Activated CD4-positive, alpha-beta T cell treated with anti-CD3 and anti-CD28 coated beads, Interleukin-2, amount 10 ng/mL, durations not matched to agents 7 days and 5 days (primary cell): ENCODE measurements at places on chromosomes 5 and 9. TPM values are rescaled to one million over a fixed set of nuclear protein-coding genes. Genes with fewer than 3 reads are reported as not detected.

- DNase-seq = no peak
These were observed 218.3 kb downstream of the ADAMTSL1 start for GRCh38 chr9:18692268-18692667.

- DNase-seq = no peak
These were observed 10.3 kb downstream of the TRIM32 start for GRCh38 chr9:116697362-116697761.

DNA sequence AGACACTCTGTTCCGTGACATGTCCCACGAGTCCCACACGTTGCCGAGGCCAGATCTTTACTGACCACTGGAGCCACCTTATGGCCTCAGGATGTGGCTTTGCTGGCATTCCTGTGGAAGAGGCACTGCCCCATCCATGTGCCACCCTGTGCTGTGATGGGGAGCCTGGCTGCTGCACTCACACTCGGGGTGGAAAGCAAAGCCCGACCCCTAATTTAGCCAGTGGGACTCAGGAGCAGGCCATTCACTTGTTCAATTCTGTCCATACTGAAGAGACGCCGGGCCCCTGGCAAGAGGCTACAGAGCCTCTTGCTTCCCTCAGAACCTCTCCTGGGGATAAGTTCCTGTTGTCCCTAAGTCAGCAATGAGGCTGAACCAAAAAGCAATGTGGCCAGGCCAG, 18.6 kb upstream of the CEP72 start:
- DNase-seq = no peak

DNA sequence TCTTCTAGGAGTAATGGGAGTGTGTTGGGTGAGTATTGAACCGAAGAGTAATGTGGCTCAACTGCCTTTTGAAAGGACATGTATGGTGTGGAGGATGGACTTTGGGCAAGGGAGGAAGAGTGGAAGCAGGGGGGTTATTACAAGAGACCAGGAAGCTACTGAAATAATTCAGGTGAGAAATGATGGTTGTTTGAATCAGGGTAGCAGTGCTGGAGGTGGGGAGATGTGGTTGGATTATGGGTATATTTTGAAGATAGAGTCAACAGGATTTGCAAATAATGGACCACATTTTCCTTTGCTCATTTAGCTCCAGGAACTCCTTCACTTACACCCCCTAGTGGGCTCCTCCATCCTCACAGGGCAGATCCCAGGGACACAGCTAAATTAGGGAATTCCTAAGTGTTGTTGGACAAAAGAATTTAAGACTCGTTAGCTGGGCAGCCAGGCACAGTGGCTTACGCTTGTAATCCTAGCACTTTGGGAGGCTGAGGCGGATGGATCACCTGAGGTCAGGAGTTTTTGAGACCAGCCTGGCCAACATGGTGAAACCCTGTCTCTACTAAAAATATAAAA, 1.2 kb upstream of the SLC4A9 start:
- no peak for DNase-seq

DNA sequence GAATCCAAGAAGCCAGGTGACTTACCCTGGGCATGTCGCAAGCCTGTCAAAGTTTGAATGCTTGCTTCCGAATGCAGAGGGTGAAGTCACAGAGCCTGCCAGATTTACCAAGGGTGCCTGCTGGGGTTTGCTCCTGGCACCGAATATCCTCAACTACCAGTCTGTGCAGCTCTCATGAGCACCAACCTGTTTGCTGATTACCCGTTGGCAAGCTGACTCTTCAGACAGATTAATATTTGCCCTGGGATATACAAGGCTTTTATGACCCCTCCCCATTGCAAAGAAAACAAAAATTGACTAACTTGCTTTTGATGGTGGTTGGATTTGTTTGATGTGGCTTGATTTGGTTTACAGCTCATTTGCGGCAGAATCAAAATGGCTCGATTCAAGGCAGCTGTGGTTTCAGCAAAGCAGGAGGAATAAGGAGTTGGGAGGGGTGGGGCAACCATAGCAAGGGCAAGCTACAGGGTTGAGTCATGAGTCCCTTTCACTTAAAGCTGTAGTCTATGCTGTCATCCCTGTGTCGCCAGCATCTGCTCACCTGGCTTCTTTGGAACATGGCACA, 82.3 kb upstream of the AGXT2 start:
- peak; percentile 76 for DNase-seq

DNA sequence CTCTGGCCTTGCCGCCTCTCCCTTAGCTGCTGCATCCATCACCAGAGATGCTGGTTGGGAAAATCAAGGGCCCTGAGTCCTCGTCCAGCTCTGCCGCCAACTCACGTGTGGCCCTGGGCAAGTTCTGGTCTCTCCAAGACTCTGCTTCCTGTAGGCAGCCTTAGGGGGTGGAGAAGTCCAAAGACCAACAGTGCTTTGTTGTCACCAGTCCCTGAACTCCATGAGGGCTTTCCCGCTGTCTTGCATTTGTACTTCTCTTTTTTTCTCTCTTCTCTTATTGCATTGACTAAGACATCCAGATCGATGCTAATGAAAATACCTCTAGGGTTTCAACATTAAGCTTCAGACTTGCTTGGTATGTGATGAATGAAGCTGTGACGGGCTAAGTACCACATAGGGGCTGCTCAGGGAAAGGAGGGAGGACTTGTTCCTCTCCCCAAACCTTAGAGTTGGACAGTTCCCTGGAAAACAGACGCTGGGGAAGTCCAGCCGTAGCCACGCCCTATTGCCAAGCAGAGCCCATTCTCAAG, 63.7 kb upstream of the STXBP1 start:
- DNase-seq = no peak

DNA sequence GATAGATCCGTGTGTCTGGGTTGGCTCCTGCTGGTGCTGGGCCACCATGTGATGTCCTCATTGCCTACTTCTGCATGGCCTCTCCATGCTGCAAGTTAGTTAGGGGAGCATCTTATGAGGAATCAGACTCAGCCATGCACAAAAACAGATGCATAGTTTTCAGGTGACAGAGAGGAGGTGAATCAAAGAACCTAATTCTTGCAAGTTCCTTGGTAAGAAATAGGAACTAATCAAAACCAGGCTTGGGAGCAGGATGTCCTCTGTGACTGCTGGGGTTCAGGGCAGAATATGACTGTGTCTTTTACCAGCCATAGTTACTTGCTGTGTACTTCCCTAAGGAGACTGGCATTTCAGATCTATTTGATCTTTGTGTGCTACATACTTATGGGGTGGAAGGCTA, 61.6 kb downstream of the C9orf152 start:
- no peak for DNase-seq

- no peak for DNase-seq
These were observed 26.7 kb upstream of the ADAMTS2 start for GRCh38 chr5:179371681-179372680.

- DNase-seq = no peak
These were observed 4.4 kb downstream of the SVEP1 start for GRCh38 chr9:110575169-110575568.

The FCN2 gene
- total RNA-seq = not detected

The SLC24A2 gene
- total RNA-seq = not detected

The ZBED3 gene
- 0.71 TPM for total RNA-seq

The GADD45G gene
- total RNA-seq = 5.2 TPM
